ENCODE measurements at places on chromosomes 11 and 22. TPM values are rescaled to one million over a fixed set of nuclear protein-coding genes. Genes with fewer than 3 reads are reported as not detected.

Gene MMP11
- polyA plus RNA-seq: 16.4 TPM

Gene NCF4
- polyA plus RNA-seq: not detected

Gene OR5AL1
- not detected for polyA plus RNA-seq

Gene OR5B21
- polyA plus RNA-seq: not detected

Gene BEST1
- 2.4 TPM for polyA plus RNA-seq

Gene TMEM132A
- polyA plus RNA-seq: 52.2 TPM

Gene ATG13
- 21.5 TPM for polyA plus RNA-seq

Gene TMEM191C
- 0.27 TPM for polyA plus RNA-seq

Gene EHF
- 0.12 TPM for polyA plus RNA-seq
